ENCODE measurements at places on chromosomes 12 and 14.
A peak's percentile ranks its signal among the peaks of the same experiment; 100 is the strongest.

- DNase-seq, result no peak
Measured at GRCh38 chr12:101694986-101695385, 2.5 kb upstream of the CHPT1 start.

DNA sequence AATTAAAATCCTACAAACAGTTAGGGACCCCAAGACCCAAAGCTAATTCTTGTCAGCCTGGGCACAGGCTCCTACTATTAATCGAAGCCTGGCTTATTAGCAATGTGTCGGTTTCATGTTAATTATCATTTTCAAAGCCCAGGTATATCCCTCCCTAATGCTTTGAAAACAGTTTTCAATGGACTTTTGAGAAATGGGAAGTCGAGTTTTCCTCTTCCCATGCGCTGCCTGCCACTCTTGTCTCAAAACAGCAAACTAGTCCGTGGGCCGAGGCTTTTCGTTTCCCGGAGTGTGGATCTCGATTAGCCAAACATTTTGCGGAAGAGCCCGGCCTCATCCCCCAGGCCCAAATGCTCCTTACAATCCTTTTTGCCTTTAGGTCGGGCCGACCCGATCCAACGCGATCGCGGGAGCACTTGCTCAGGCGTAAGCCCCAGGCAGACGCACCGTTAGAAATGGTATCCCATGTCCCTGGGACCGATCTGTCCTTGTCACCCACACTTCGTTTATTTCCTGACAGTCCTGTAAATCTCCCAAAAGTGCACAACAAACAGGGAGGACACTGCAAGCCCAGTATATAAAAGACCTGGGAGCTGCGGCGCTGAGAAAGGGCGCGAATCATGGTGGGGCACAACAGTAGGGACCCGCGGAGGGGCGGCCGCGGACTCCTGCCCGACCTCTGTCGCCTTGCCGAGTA lies 1.5 kb downstream of the SIX6 start:
- DNase-seq, result no peak

- DNase-seq, result no peak
Measured at GRCh38 chr14:105519946-105520698, 6.3 kb upstream of the TMEM121 start.

DNA sequence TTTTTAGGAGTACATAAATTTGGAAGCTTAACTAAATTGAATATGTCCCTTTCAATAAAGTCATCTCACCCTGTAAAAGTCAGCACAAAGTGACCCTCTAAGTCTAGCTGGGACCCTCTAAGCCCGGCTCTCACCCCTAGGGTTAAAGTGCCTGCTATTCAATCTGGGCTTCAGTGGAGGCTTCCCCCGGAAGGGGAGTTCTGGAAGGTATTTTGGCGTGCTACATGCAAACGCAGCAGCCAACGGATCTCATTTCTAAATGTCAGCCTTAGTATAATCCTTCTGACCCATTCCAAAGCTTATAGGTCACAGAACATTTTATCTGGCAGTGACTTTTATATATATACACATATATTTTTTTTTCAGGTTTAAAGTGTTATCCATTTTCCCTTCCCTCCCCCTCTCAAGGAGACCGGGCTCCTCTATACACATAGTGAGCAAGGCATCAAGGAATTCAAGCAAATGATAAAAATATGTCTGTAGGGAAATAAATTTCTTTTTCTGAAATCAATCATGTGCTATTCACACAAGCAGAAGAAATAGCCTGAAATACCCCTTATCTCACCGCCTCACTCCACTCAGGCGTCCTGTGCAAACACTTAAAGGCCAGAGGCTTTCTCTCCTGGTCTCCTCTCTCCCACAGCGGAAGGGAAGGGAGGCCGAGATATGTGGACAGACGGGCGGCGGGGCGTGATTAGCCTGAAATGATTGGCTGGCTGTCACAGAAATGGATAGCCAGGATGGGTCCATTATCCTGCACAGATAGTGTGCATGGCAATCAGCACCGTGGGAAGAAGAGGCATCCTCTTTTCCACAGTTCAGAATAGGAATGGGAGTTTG lies 301.7 kb downstream of the GALC start:
- no peak for DNase-seq

GRCh38 chr14:64337888-64338615 lies 43.9 kb upstream of the ESR2 start:
- DNase-seq, result peak; percentile 58

DNA sequence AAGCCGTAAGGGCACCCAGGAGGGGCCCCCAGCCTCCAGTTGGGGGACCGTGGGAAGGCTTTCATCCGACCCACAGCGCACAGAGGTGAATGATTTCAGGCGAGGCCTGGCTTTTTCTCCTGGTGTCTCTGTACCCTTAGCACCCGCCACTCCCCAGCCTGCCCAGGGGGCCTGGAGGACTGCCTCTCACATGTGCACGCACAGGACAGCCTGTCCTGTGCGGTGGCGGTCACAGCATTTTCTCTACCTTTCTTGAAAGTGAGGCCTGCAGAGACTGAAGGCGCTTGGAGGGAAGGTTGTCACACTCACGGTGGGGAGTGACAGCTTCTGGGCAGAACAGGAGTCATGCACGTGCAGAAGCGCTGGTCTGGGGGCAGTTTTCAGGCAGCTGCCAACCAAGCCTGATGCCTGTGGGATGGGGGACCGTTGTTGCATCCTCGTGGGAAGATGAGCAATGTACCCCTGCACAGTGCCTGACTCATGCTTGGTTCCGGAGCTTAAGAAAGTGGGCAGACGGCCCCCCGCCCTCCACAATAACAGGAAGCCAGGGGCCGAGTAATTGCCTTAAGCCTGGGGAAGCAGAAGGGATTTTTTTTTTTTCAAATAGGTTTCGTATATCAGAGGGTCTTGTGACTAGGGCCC lies 148.1 kb downstream of the TSPAN9 start:
- DNase-seq, result peak; percentile 89

DNA sequence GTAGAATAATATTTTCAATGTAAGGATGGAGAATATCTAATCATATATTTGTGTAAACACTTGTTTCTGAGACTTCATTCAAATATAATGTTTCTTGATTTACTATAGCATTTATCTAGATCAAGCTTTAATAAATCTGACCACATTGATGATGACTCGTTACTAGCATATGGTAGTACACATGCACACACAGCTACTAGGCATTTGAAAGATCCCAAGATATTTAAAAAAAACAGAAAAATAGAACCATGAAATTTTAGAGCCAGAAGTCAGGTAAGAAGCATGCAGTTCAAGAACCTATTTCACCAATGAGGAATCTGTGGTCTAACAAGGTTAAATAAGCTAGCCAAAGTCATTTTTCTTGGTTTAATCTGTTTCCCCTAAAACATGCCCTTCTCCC lies 32.0 kb downstream of the DCP1B start:
- DNase-seq, result peak; percentile 17

GRCh38 chr14:47392326-47392725 lies 283.1 kb downstream of the MDGA2 start:
- no peak for DNase-seq

- no peak for DNase-seq
Measured at GRCh38 chr14:103095210-103095778, 769 bp downstream of the EXOC3L4 start.

- DNase-seq, result no peak
Measured at GRCh38 chr14:99689266-99690236, 5.5 kb downstream of the CYP46A1 start.

- DNase-seq, result no peak
Measured at GRCh38 chr14:31128601-31129526, 78.7 kb downstream of the HECTD1 start.

DNA sequence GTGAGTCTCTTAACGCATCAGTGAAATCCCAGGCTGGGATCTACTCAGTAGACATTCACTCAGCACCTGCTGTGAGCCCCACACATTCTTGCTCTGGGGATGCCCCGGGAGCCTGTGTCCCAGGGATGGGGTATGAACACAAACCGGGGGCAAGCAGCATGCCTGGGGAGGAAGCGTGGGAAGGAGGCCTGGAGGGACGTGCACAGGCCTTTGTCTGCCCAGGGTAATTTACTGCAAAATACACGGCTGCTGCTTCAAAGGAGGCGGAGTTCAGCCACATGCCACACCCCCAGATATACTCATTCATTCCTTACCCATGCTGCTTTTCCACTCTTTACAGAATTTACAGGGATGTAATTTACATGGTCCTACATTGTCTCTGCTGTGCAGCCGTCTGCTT lies 187.8 kb downstream of the ADGRD1 start:
- DNase-seq, result no peak

DNA sequence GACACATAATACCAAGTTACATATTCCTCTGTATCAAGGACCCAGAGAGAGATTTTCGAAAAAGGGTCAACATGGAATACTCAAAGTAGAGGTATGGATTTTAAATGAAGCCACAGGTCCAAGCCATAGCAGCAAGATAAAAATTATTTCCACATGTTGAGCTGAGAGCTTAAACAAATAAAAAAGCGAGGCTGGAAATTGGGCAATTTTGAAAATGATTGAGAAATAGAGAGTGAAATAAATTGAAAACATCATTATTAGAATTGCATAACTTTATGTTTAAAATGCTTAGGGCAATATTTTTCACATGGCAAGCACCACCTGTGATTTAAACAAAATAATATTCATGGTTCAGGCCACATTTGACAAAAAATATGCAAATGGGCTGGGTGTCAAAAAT lies 1251.0 kb upstream of the USP15 start:
- DNase-seq, result no peak
